ENCODE measurements at places on chromosomes 11 and 22. TPM values are rescaled to one million over a fixed set of nuclear protein-coding genes. Genes with fewer than 3 reads are reported as not detected.

OR6A2 gene
- total RNA-seq, result 0.89 TPM

DUSP8 gene
- 3.5 TPM for total RNA-seq

H19 gene
- total RNA-seq, result 13.5 TPM

OR4A16 gene
- total RNA-seq, result not detected

GRAP2 gene
- 7.2 TPM for total RNA-seq

VPREB1 gene
- total RNA-seq, result not detected

DEPDC7 gene
- not detected for total RNA-seq

SLCO2B1 gene
- total RNA-seq, result 22.0 TPM

GLYATL1 gene
- total RNA-seq, result not detected

GLYATL2 gene
- not detected for total RNA-seq

SERHL2 gene
- total RNA-seq, result not detected

HIC2 gene
- 7.6 TPM for total RNA-seq

KCNJ11 gene
- 7.3 TPM for total RNA-seq

SYT12 gene
- total RNA-seq, result 0.22 TPM

C11orf87 gene
- not detected for total RNA-seq

SAC3D1 gene
- 2.1 TPM for total RNA-seq

CD59 gene
- total RNA-seq, result 524 TPM

QSER1 gene
- total RNA-seq, result 35.5 TPM

TBX1 gene
- total RNA-seq, result 27.9 TPM
